ENCODE measurements at places on chromosomes 6 and 20.

- no peak for DNase-seq
Measured at GRCh38 chr20:55880361-55880760, 125.0 kb downstream of the CBLN4 start.

DNA sequence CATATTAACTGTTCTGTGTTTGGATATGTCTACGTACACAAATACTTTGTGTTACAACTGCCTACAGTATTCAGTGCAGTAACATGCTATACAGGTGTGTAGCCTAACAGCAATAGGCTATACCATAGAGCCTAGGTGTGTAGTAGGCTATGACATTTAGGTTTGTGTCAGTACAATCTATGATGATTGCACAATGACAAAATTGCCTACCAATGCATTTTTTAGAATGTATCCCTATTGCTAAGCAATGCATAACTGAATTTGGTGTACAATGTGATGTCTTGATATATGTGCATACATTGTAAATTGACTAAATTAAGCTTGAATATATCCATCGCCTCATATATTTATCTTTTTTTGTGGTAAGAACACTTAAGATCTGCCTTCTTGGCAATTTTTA is 48.9 kb downstream of the C6orf118 start:
- no peak for DNase-seq

GRCh38 chr6:105797983-105798453 is 288.1 kb upstream of the PRDM1 start:
- DNase-seq: no peak

DNA sequence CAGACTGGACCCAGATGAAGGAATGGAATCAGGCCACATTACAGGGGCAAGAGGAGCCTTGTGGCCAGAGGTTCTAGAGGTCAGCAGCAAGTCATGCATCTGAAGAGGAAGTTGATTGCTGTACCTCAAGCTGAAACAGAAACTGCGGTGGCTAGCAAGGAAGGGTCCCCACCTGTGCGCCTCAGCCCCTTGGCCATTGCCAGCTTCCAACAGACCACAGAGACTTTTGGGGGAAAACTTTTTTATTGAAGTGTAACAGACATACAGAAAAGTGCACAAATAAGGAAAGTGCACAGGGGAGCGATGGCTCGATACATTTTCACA is 26.8 kb upstream of the SLC9A8 start:
- DNase-seq: no peak

- DNase-seq: no peak
Measured at GRCh38 chr6:162612613-162613012, 115.0 kb downstream of the PRKN start.

All from hematopoietic multipotent progenitor cell treated with erythropoietin and hydrocortisone succinate and interleukin-3 and kit ligand, for 8 days (in vitro differentiated cells).